ENCODE measurements at places on chromosomes 1 and 21.

DNA sequence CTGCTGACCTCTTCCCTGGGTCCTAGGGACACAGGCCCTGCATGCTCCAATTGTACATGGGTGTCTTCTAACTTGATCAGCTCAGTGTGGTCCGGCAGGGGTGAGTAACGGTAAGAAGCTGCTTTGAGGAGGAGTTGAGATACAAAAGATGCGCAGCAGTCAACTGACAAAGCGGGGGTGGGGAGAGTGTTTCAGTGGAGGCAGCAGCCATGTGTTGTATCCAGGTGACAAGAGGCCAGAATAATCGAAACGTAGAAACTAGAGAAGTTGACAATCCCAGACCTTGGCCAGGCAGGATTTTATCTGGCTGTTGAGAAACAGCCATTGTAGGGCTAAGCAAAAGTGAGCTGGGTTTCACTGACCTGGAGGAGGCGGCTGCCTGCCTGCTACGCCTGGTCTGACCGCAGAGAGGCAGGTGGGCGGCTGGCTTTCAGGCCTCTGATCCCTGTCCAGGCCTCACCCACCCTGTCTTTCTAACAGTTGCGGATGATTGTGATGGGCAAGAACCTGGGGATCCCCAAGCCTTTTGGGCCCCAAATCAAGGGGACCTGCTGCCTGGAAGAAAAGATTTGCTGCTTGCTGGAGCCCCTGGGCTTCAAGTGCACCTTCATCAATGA lies 28.8 kb downstream of the PADI6 start:
- no peak for DNase-seq

DNA sequence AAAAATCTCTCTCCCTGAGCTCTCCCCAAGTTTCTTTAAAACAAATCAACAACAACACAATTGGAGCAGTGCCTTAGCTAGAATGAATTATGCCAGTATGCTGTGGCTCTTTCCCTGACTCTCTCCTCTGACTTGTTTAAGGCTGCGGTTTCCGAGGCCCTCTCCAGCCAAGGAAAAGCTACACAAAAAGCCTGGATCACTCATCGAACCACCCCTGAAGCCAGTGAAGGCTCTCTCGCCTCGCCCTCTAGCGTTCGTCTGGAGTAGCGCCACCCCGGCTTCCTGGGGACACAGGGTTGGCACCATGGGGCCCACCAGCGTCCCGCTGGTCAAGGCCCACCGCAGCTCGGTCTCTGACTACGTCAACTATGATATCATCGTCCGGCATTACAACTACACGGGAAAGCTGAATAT lies 1.9 kb downstream of the S1PR1 start:
- peak; percentile 83 for DNase-seq

- no peak for DNase-seq
Measured at GRCh38 chr1:117573386-117574023, 32.3 kb upstream of the TENT5C start.

GRCh38 chr1:201515895-201516294 lies 9.0 kb upstream of the CSRP1 start:
- DNase-seq = no peak

GRCh38 chr1:177032434-177032833 lies 132.1 kb downstream of the ASTN1 start:
- DNase-seq = no peak
